ENCODE measurements at places on chromosomes 2 and 18. TPM values are rescaled to one million over a fixed set of nuclear protein-coding genes. Genes with fewer than 3 reads are reported as not detected.

The UGT1A8 gene
- total RNA-seq, result not detected

The MEX3C gene
- 107 TPM for total RNA-seq

The UGT1A6 gene
- total RNA-seq, result not detected

The FAM237A gene
- not detected for total RNA-seq

The FBXO48 gene
- total RNA-seq, result 0.52 TPM

The HJURP gene
- 0.31 TPM for total RNA-seq

The BARD1 gene
- 24.1 TPM for total RNA-seq

Data from mononuclear cell (primary cell).